ENCODE measurements at places on chromosomes 2 and 18.

GRCh38 chr2:120400551-120400950 lies 54.6 kb downstream of the INHBB start:
- no peak for DNase-seq

DNA sequence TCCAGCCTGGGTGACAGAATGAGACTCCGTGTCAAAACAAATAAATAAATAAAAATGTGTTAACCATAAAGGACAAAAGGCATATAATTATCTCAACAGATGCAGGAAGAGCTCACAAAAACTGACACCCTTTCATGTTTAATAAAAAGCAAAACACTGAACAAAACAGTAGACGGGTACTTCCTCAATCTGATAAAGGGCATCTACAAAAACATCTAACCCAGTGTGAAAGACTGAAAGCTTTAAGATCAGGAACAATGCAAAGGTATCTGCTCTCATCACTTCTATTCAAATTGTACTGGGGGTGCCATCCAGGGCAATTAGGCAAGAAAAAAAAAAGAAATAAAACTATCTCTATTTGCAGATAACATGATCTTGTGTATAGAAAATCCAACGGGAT lies 11.7 kb upstream of the NCL start:
- no peak for DNase-seq

GRCh38 chr2:179253226-179253625 lies 11.4 kb downstream of the SESTD1 start:
- no peak for DNase-seq

GRCh38 chr18:49819823-49820671 lies 6.7 kb upstream of the ACAA2 start:
- no peak for DNase-seq

- DNase-seq = no peak
These were observed 71.8 kb downstream of the ID2 start for GRCh38 chr2:8753609-8754008.

GRCh38 chr2:203664029-203664755 lies 42.2 kb upstream of the CD28 start:
- DNase-seq = peak; percentile 35

DNA sequence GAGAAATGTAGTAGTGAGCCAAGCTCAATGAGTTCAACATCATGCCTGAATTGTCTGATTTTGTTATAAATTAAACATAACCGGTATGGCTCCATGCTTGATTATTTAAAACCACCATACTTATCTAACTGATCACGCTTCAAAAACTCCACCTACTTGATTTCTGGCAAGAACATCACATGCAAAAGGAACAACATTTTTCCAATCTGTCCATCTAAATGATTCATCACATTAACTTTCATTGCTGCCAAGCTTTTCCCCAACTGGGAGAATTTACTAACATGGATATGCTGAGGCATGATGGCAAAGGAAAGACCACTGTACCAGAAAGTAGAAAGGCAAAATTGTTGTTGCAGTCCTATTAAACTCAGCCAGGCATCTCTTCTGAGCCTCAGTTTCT lies 286.8 kb downstream of the TRIB2 start:
- no peak for DNase-seq
